ENCODE measurements at places on chromosomes 4 and X.

- DNase-seq: no peak
Measured at GRCh38 chr4:87392183-87392582, 1.2 kb upstream of the HSD17B11 start.

DNA sequence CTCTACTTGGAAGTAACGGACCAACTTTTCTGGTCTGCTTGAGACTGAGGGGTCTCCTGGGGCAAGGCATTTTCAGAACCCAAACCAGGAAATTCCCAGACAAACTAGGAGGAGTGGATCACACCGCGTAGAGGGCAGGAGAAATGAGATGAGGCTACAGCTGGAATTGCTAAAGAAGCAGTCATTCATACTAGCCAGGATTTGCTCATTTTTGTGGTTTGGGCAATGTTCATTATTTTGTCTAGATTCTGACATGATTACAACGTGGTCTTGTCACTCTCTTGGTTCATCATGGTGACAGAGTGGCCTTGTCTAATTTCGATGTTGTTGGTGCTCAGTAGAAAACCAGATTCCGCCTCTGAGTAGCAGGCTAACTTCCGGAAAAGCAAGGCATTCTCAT is 63.2 kb downstream of the BANK1 start:
- no peak for DNase-seq

- no peak for DNase-seq
Measured at GRCh38 chr4:113397114-113397701, 347.8 kb downstream of the ANK2 start.

DNA sequence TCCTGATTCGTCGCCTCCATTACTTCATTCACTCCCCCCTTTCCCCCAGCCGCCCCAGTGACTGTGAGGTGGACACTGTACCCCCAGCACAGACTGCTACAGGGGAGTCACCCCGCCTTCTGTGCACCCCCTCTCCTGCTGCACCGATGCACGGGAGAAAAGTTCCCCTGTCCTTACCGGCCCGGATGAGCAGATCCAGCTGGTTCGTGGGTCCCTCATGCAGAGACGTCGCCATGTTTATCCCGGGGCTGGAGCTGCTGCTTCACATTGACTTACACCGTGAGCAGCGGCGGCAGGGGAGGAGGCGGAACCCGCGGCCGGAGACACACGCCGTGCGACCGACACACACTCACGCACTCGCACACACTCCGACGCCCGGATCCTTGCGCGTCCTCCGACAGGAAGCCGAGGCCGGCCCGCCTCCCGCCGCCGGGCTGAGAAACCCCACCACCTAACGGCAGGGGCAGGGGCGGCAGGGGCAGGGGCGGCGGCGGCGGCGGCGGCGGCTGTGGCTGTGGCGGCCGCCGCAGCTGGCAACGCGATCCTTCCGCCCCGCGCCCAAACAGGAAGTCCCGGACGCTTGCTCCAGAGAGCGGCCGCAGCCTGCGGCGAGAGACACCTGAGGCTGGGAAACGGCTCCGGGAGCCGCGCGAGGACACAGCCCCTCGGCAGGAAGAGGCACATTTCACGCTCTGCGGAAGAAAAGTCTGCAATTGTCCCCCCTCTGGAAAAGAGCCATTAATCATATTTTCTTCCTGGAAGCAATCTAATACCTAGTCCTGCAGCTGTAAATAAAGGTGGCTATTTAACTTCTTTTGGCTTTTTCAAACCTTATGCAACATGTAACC is 68.6 kb downstream of the NOCT start:
- DNase-seq: peak; percentile 93

DNA sequence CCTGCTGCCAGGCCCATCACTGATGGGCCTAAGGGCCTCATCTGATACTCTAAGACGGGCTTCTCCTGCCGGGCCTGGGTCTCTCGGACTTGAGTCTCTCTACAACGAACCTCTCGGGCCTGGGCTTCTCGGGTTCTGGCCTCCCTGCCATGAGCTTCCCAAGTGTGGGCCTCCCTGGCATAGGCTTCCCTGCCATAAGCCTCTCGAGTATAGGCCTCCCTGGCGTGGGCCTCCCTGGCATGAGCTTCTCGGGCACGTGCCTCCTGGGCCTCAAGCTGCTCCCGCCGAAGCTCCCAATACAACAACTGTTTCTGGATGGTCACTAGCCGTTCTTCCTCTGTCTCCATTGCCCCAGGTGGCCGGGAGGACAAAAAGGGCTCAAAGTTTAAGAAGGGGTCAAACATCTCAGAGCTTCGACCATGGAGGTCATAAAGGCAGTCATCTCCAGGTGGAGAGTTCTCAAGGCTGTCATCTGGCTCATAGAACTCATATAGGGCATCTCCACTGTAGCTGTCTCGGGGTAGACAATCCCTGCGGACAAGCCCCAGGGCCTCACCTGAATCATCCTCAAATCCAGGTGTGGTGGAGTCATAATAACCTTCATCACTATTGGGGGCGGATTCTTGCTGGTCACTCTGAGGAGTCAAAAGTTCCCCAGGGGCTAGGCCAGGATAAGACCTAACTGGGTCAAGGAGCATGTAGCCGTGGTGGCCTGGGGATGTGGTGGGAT is 14.1 kb downstream of the AMER1 start:
- no peak for DNase-seq

DNA sequence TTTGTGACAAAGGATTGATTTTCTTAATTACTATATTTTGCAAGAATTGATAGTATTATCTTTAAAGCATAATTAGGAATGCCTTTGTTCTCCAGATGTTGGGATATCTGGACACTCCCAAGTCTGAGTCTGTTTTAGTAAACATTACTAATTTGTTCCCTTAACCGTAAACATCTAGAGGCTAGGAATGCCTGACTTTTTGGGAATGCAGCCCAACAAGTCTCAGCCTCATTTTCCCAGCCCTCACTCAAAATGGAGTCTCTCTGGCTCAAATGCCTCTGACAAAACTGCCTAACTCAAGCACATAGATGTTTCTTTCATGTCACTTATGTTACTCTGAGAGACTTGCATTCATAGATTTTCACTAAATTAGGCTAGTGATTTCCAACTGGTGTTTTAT is 297.0 kb upstream of the CLNK start:
- no peak for DNase-seq

DNA sequence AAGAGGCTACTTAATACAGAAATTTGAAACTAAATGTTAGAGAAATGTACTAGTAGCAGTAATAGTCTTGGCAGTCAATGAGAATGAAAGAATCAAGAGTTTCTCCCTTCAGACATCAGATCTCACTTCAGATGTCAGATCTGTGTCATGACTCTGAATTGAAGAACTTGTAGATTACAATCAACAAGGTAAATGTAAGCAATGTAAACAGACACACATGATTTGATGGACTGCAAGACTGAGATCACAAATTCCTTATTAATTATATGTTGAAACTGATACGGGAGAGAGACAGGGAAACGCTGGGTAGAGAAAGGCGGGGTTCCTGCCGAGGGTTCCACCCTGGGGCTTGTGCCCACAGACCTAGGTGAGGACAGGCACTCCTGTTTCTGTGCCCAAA is 65.5 kb upstream of the HHIP start:
- no peak for DNase-seq

DNA sequence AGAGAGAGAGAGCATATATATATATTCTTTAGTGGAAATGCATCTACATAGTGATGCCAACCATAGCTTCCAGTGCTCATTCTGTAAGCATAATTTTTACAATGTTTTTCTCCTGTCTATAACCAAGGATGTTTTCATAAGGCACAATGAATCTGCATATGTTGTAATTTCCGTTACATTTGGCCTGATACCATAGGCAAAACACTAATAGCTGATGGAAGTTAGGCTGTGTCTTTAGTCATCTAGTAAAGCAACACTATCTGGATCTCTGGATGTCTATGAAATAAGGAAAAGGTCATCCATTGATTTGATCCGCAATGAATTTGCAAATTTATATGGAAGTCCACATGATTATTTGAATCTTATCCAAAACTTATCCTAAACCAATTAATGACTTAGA is 8.1 kb downstream of the PCDH7 start:
- DNase-seq: no peak
